ENCODE measurements at places on chromosomes 5 and 9.

DNA sequence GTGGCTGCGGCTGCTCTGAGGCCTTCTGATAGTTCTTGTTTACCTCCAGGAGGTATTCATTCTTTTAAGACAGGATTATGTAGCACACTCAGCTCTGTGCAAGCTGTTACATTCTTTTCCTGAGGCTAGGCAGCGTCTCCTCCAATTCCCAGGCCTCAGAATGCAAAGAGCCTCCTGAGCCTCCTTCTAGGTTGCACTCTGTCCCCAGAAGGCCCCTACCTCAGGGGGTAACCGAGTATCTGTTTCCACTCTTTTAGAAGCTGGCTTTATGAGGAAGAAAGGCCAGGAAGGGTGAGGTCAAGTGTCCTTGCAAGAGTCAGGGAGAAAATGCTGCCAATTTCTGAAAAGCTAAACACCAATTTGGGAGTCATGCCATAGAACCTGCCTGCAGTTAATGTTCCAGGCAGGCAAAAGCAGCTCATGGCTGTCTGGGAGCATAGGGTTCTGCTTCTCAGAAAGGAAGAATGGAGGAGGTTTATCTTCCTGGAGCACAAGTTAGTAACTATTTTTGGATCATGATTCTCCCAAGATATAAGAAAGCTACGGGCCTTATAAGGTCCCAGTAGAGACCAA lies 178.9 kb downstream of the SEMA6A start:
- DNase-seq: no peak

- no peak for DNase-seq
These were observed 78.5 kb downstream of the ERP44 start for GRCh38 chr9:100020121-100020795.

GRCh38 chr5:177132136-177133095 lies 1.2 kb upstream of the NSD1 start:
- no peak for DNase-seq

DNA sequence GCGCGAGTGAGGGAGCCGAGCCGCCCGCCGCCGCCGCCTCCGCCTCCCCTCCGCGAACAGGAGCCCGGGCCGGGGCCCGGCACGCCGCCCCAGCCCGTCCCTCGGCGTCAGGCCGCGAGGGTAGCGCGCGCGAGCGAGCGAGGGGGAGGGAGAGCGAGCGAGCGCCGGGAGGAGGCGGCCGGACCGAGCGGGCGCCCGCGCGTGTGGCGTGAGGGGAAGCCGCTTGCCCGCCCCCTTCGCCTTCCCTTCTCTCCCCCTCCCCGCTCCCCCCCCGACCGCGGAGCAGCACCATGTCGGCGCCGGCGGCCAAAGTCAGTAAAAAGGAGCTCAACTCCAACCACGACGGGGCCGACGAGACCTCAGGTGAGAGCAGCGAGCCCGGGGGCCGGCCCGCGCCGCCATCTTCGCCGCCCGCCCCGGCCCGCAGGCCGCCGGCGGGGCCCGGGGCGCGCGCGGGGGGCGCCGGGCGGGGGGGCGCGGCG lies 312 bp downstream of the SET start:
- no peak for DNase-seq

- no peak for DNase-seq
These were observed 77.4 kb upstream of the LHFPL2 start for GRCh38 chr5:78726003-78726402.

DNA sequence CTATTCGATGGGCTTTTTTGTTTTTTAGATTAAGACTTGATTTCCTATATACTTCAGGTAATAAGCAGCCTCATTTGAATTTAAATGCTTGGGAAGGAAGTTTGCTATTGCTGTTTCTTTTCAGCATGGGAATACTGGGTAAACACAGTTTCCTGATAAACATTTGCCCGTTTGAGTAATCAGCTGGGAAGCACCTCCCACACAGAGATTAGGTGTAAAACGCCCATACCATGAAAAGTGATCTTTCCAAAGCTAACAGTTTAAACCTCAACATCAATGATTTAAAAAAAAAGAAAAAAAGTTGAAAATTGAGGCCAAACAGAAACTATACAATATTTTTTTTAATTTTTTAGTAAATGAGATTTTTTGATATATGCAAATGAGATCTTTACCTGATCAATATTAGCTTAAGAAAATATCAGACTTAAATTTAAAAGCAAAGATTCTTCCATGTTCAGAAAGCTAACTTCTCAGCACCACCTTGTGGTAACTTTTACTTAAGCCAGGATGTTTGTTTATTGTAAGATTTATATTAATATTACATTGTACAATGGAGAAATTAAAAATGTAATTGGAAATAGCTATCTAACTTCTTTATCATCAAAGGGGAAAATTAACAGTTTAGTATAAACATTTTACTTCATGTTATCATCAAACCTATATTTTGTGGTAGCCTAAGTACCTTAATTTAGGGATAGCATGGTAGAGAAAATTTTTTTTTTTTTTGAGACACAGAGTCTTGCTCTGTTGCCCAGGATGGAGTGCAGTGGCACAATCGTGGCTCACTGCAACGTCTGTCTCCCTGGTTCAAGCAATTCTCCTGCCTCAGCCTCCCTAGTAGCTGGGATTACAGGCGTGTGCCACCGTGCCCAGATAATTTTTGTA lies 39.8 kb downstream of the F2RL2 start:
- DNase-seq: no peak

- DNase-seq: no peak
These were observed 613.6 kb upstream of the KLF4 start for GRCh38 chr9:108103046-108103693.

DNA sequence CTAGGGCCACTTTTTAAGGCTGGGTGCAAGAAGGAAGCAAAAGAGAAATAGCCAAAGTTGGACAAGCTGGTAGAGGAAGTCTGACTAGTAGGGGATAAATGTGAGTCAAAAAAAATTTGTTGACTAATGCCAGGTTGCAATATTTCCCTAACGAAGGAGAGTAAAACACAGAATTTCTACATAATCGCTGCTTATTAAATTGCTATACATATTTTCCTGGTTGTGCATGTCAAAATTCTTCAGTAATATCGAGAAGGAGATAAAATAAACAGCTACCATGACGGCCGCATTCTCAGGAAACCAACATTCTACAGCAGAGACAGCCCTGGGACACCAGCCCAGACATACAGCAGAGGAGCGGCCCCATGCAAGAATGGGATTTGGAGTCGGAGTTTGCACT lies 148.3 kb downstream of the ESM1 start:
- no peak for DNase-seq

DNA sequence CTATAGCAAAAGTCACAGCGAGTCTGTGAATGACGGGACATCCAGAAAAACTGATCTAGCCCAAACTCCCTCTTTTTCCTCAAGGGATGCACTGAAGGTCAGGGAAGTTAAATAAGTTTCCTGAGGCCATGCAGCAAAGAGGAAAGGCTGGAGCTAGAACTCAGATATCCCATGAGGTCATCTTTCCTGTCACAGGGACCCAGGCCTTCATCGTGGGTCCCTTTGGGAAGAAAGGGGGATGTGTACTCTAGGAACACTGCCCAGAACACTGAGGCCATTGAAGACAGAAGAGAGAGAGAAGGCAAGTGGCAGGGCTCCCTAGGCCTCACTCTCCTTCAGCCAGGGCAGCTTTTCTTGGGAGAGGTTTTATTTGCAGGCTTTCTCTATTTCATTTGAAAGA lies 182.0 kb downstream of the EBF1 start:
- no peak for DNase-seq

DNA sequence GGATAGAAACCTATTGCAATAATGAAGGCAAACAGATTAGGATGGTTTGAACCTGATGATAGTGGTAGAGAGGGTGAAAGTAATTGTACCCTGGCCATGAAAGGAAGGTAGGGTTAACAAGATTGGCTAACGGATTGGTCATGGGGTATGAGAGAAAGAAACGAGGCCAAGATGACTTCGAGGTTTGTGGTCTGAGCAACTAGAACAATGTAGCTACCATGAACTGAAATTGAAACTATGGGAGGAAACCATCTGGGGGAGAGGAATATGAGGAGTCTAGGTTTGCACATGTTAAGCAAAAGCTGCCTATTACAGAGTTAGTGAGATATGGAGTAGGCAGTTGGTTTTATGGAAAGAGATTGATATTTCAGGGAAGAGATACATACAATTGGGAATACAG lies 406.0 kb downstream of the PRELID2 start:
- DNase-seq: no peak

GRCh38 chr5:118146824-118147223 lies 841.5 kb downstream of the DTWD2 start:
- no peak for DNase-seq

GRCh38 chr5:128498844-128499455 lies 39.1 kb downstream of the FBN2 start:
- DNase-seq: no peak

GRCh38 chr9:109245310-109245897 lies 75.5 kb downstream of the EPB41L4B start:
- no peak for DNase-seq

DNA sequence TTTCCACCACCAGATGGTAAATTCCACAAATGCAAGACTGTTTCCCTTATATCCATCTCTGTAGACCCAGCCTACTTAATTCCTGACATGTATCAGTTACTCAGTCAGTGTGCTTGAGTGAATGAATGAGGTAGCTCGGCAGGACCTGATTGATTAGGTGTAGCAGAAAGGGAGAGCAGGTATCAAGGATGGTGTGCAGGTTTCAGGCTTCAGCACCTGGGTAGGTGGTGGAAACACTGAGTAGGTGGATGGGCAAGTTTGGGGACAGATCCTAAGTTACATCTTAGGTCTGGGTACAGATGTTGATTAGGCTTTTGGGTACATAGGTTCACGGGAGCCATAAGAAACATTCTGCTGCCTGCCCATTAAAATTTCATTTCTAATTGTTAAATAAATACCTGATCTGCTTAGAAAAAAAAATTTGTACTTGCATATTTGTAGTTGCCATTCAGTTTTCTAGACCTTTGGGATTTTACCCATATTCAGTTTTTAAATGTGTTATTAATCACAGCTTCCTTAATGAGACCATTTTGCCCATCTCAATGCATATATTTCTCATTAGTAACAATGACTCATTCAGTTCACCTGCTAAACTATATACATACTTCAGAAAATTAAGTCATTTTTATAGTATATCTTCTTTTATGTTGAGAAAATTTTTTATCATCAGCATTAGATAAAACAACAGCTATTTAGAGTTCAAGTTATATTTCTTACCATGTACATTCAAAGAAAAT lies 111.8 kb downstream of the INIP start:
- no peak for DNase-seq

GRCh38 chr5:149421834-149422233 lies 42.7 kb upstream of the IL17B start:
- no peak for DNase-seq

DNA sequence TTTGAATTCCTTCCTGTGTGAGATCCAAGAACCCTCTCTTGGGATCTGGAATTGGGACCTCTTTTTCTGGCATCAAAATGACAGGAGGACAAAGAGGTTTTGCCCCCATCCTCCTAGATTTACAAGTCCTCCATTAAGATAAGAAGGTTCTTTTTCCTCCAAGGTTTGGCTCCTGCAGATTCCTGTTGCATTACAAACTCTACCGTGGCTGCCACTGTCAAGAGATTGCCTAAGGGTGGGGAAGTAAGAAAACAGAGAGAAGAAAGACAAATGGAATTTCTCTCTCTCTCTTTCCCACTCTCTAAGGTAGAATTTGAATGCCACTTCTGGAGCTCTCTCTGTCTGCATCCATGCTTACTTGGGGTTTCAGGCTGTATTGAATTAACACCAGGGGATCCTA lies 12.0 kb upstream of the SVEP1 start:
- DNase-seq: no peak

GRCh38 chr5:125576822-125577221 lies 830.4 kb upstream of the ZNF608 start:
- DNase-seq: no peak

DNA sequence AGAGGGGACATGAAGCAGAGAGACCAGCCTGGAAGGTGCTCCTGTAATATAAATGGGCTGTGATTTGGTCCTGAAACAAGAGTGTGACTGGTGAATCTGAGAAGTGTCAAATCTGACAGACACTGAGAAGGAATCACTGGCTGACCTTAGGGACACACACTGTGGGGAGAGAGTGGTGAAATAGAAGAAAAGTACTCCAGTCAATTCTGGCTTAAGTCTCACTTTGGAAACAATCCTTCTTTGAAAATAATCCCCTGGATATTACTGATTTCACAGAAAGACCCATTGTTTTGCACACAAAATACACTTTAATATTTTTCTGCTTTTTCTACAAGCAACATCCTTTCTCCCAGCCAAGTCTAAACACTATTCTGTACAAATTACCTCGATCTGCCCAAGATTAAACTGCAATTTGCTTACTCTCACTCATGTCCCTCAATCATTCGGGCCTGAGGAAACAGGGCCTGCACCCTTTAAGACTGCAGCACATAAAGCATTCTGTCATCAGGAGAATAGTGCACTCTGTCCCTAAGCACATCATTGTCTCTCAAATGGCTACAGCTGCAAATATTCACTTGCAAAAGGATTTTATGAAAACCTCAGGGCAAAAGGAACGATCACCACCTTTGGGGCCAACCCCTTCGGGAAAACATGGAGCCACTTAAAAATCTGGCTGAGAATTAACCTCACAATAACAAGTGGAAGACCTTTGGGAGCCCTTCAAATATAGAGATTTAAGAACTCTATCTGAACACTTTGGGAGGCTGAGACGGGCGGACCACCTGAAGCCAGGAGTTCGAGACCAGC lies 68.6 kb downstream of the MAPKAP1 start:
- DNase-seq: no peak

GRCh38 chr5:132865668-132866341 lies 464 bp downstream of the GDF9 start:
- DNase-seq: no peak

DNA sequence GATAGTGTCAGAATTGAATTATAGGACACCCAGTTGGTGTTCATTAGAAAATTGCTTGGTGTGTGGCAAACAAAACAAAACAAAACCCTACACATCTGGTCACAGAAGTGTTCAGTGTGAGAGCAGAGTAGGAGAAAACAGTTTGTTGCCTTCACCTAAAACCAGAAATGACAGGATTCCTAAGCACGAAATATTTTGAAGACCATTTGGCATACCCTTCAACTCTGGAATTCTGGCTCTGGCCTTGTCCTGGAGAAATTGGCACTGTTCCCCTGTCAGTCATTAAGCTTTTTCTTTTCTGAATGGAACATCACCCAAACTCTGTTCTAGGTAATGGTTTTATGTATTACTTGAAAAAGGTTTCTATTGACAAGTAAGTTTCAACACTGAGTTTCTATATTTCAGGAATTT lies 110.2 kb upstream of the PCA3 start:
- no peak for DNase-seq

GRCh38 chr9:86639287-86639686 lies 285.1 kb upstream of the TUT7 start:
- no peak for DNase-seq

DNA sequence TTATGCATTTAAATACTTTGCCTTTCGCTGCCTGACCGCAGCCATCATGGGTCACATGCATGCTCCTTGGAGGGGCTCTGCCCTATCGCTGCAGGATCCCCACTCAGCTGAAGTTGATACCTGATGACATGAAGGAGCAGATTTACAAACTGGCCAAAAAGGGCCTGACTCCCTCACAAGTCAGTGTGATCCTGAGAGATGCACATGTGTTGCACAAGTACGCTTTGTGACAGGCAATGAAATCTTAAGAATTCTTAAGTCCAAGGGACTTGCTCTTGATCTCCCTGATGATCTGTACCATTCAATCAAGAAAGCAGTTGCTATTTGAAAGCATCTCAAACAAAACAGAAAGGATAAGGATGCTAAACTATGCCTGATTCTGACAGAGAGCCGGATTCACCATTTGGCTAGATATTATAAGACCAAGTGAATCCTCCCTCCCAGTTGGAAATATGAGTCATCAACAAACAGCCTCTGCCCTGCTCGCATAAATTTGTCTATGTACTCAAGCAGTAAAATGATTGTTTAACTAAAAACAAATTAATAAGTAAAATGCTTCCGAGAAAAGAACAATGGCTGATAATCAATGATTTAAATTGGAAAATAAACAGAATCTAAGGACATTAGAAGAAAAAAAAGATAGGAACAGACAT lies 41.6 kb upstream of the PPP2CA start:
- no peak for DNase-seq

All from NCI-H2081 treated with DMSO at 0.1 percent for 48 hours (cell line).